ENCODE measurements at places on chromosomes 12 and 14. TPM values are rescaled to one million over a fixed set of nuclear protein-coding genes. Genes with fewer than 3 reads are reported as not detected.

- DNase-seq, result peak; percentile 26
Observed at GRCh38 chr12:125194987-125195386, 129.8 kb downstream of the AACS start.

RXYLT1 gene
- 15.9 TPM for polyA plus RNA-seq

ANG gene
- polyA plus RNA-seq, result 24.5 TPM

GALNT9 gene
- polyA plus RNA-seq, result 4.8 TPM

GRCh38 chr12:19633194-19633593 lies 193.9 kb downstream of the AEBP2 start:
- no peak for DNase-seq

DNA sequence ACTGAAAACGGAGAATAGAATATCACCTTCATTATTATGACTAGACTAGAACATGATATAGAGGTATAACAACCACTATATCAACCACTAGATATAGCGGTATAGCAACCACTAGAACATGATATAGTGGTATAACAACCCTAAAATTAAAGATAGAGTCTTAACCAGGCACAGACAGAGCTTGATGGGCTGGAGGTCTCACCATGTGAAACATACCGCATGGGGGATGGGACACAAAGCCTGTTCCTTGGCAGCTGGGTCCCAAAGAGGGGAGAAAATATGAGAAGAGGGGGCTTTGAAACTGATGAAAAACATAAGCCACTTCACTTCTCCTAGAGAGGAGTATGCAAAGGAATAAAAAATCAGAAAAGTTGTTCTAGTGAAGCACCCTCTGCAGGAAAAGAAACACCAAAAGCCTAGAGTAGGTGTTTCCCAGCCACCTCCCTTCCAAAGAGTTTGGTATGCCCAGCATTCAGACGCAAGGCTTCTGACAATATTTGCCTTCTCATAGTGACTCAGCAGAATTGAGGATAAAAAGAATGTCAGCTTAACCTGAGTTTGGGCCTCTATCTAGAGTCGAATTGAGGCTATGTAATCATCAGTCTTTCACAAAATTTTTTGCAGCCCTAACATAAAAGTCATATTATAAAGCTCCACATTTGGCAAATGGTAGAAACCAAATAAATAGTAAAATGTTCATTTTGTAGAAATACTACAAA lies 316.4 kb downstream of the NOVA1 start:
- DNase-seq, result no peak

- DNase-seq, result no peak
Observed at GRCh38 chr12:129676411-129676810, 227.4 kb downstream of the TMEM132D start.

- no peak for DNase-seq
Observed at GRCh38 chr12:65934480-65935115, 110.3 kb downstream of the HMGA2 start.

DNA sequence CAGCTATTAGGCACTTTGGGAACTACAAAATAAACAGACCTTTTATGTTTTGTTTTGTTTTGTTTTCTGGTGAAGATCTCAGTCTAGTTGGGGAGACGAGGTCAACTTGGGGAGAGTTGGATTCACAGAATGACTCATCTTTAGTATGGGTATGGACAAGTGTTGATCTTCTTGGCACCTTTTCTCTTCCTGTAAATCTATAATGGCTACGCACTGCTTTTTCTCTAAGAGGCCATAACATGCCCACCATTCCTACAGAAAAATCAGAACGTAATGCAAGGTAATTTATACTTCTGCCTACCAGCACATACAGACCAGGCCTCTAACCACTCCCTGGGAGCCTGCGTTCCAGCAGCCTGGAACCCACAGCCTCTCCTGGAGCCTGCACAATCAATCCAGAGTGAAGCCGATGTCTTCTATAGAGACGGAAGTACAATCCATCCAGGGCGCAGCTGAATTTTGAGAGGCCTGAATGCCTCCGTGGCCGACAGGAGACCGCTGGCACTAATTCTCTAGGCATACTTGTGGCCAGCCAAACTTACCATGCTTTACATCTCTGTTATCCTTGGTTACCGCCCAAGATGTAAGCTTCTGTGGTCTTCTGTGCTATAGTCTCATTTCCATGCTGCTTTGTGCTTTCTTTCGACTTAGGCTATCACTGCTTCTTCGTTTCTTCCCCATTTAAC lies 717 bp downstream of the PPHLN1 start:
- peak; percentile 47 for DNase-seq

DNA sequence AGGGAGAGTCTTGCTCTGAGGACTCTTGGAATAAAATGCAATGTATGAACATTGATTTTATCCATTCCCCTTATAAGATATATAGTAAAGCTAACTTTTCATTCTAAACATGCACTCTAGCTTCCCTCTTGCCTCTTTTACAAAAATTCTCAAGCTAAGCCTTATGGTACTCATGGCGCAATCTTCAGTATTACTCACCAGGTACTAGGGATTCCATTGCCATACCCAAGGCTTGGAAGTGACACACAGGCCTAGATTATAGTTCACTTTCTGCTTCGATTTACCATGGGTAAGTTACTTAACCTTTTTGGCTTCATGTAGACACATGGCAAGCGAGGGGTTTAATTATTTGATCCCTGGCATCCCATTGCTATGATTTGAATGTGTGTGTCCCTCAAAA lies 331.5 kb downstream of the LRIG3 start:
- no peak for DNase-seq

GRCh38 chr14:88492272-88493089 lies 62.3 kb downstream of the PTPN21 start:
- DNase-seq, result peak; percentile 71

DNA sequence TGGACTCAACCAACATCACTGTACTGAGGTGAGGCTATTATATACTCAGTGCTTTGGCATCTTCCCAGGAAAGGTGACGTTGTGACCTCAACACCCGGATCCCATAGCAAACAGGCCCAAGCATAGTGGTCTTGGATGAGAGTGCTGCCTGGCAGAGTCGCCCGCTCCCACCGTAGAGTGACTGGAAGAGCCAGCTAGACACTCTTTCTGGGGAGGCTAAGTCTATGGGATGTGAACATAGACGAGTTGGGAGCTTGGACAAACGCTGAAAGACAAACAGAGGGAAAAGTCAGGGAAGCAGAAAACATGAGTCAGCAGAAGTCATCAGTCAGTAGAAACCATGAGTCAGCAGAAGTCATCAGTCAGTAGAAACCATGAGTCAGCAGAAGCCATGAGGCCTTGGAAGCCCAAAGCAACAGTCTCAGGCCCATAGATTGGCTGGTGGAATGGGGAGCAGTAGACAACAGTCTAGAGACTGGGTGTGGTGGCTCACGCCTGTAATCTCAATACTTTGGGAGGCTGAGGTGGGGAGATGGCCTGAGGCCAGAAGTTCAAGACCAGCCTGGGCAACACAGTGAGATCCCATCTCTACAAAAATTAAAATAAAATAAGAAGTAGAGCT lies 66.4 kb upstream of the MAP1LC3B2 start:
- no peak for DNase-seq

- no peak for DNase-seq
Observed at GRCh38 chr14:90894241-90894640, 78.0 kb upstream of the TTC7B start.

DNA sequence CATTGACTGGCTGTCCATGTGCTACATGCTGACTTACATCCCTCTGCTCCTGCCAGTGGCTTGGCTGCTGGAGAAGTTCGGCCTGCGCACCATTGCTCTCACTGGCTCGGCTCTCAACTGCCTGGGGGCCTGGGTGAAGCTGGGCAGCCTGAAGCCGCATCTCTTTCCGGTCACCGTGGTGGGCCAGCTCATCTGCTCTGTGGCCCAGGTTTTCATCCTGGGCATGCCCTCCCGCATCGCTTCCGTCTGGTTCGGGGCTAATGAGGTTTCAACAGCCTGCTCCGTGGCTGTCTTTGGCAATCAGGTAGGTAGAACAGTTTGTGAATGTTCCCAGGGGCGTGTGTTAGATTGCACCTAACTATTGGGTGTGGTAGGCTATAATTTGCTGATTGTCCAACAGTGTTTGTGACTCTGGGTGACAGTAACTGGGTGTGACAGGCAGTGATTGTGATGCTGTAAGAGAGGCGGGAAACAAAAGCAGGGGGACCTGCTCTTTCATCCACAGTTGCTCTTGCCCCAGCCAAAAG lies 981 bp downstream of the FLVCR2 start:
- peak; percentile 48 for DNase-seq

LRP1-AS gene
- polyA plus RNA-seq, result not detected

DNA sequence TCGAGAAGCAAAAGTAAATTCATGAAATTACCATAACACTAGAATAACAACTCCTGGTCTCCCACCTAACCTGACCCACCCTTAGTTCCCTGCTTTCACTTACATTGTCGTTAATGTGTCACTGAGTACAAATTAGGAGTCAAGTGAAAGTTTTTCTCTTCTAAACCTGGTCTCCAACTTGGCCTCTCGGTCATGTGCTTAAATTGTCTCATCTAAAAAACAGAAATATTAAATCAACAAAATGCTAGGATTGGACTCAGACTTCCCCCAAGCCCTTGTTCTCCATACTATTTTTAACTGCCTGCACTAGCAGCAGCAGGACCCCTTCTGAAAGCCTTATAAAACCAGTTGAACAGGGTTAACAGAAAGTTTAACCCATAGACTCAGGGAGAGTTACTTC lies 1.8 kb upstream of the BTG1 start:
- DNase-seq, result peak; percentile 79

TMEM132C gene
- polyA plus RNA-seq, result 0.75 TPM

DNA sequence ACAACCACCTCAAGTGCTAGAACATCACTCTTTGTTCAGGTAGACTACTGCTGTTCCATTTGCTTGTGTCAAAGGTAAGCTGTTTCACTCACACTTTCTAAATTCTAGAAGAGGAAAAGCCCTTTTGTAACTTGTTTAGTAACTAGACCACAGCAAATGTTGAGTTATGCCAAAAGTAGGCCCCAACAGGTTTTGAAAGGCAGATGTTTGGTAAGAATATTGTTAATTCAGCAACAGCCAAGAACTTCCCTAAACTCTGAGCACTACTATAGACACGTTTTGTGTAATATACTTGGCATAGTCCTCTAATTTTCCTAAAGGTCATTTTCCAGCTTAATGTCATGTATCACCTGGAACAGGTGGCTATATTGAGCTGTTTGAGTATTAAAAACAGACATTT lies 79.0 kb downstream of the DCAF5 start:
- DNase-seq, result no peak

TMED10 gene
- 222 TPM for polyA plus RNA-seq

RD3L gene
- not detected for polyA plus RNA-seq

DNA sequence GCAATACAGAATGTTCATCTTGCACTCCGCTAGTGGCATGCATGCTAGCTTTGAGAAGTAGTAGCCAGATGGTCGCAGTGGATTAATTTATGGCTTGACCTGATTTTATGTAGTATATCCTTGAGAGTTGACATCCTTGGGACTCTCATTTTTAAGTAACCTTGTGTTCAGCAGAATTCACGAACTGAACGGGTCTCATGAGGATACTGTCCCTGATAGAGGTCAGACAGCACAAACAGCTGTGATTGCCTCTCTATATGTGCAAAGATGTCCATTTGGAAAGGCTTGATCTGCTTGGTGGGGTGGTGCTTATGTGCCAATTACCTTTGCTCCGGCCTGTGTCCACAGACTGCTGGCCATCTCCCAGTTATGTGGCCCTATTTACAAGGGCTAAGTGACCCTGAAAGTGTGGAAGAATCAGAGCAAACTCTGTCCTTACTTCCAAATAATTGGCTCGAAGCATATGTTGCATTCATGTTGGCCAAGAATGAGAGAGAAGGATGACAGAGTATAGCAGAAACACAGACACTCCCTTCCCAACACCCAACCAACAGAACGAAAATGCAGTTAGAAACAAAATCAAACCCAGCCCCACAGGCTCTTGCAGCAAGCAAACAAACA lies 167.1 kb downstream of the CRADD start:
- no peak for DNase-seq

DNA sequence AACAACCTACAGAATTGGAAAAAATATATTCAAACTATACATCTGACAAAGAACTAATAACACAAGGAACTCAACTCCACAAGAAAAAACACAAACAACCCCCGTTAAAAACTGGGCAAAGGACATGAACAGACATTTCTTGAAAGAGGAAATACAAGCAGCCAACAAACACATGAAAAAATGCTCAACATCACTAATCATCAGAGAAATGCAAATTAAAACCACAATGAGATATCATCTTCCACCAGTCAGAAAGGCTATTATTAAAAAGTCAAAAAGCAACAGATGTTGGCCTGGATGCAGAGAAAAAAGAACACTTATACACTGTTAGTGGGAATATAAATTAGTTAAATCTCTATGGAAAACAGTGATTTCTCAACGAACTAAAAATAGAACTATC lies 82.6 kb upstream of the CCDC91 start:
- no peak for DNase-seq

- no peak for DNase-seq
Observed at GRCh38 chr14:86662334-86662733, 1132.4 kb downstream of the FLRT2 start.

DNA sequence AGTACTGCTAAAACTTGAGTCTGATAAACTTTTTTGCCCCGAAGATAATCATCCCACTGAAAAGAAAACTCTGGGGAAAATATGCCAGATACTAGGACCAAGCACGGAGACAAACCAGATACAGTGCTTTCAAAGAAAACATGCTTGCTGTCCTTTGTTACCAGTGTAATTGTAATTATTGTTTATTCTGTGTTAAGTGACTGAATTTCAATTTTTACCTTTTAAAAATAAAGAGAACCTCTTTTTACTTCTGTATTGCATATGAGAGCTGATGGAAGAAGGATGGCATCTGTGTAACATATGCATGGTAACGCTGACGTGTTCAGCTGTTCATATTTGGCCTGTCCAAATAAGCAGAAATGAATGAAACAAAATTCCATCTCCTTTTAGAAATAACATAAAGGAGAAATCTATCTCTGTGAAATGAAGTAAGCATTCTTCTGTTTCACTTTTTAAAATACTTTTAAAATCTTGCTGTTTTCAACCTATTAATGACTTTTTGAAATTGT lies 22.5 kb downstream of the SLC35E3 start:
- no peak for DNase-seq

GRCh38 chr12:27534060-27534764 lies 10.2 kb downstream of the PPFIBP1 start:
- DNase-seq, result no peak
